Gastroesophageal sphincter (tissue), 4 donors: ENCODE measurements at places on chromosomes 16 and 17.

DNA sequence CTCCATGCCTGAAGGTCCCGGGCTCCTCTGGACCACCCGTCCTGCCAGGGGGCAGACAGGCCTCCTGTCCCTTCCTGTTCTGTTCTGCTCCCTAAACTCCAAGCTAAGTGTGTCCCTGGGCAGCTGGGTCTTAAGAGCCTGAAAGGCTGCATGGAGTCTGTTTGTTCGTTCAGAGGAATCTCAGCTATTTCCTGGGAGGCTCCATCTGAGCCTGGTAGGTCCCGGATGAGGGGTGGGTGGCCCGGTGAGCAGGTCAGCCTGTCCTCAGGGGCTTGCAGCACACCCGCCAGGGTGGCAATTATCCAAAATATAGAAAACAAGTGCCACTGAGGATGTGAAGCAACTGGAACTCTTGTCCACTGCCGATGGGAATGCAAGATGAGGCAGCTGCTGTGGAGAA lies 12.6 kb downstream of the ACTG1 start:
- ATAC-seq, result no peak

DNA sequence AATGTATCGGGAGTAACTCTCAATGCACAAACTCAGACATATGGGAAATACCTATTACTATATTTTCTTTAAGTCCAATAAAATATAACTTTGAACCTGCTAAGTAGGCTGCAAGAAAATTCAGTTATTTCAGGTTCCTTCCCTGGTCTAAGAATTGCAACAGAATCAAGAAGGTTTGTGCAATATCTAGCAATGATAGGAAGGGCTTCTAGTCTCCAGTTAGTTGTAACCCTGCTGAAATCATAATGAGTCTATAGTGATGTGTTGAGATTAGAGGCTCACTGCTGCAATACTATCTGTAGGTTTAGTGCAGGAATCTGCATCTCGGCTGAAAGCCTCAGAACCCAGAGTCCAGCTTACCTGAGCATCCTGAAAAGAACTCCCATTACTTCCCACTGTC lies 110.5 kb downstream of the PMP22 start:
- no peak for ATAC-seq

DNA sequence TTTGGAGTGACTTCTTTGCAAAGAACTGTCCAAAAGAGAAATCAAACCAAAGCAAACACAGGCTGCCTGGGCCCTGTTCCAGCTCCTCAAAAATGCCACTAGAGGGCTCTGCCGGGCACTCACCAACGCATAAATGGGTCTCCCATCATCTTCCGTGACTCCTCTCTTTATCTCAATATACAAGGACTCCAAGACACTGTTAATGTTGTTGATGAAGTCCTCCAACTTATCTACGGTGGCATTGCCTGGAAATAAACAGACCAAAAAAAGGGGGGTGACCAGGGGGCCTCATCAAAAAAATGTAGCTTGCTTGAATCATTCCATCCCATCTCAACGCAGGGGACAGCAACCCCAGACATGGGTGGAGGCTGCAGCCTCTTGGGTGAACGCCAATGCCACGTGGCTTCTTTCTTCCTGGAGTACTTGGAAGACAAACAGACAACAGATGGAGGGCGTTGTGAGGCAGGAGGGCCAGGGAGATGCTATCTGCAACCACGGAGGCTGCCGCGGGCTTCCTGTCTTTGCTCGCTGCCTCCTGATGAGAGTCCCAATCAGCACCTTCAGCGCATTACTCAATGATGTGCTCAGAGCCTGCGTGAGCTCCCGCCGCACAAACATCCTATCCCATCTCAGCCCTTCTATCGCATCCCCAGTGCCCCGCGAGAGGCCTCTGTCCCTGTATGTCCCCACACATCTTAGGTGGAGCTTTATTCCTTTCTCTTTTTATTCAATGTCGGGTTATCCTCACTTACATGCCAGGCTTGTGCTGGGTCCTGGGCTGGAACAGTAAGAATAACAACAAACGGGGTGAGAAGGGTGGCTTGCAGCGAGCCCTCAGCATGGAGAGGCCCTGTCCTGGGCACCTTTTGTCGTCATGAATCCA lies 32.0 kb downstream of the KDM8 start:
- peak; percentile 84 for ATAC-seq

GRCh38 chr17:48539177-48539576 lies 5.7 kb downstream of the HOXB2 start:
- ATAC-seq, result no peak

GRCh38 chr17:10735821-10736220 lies 6.0 kb upstream of the TMEM220 start:
- ATAC-seq, result no peak

DNA sequence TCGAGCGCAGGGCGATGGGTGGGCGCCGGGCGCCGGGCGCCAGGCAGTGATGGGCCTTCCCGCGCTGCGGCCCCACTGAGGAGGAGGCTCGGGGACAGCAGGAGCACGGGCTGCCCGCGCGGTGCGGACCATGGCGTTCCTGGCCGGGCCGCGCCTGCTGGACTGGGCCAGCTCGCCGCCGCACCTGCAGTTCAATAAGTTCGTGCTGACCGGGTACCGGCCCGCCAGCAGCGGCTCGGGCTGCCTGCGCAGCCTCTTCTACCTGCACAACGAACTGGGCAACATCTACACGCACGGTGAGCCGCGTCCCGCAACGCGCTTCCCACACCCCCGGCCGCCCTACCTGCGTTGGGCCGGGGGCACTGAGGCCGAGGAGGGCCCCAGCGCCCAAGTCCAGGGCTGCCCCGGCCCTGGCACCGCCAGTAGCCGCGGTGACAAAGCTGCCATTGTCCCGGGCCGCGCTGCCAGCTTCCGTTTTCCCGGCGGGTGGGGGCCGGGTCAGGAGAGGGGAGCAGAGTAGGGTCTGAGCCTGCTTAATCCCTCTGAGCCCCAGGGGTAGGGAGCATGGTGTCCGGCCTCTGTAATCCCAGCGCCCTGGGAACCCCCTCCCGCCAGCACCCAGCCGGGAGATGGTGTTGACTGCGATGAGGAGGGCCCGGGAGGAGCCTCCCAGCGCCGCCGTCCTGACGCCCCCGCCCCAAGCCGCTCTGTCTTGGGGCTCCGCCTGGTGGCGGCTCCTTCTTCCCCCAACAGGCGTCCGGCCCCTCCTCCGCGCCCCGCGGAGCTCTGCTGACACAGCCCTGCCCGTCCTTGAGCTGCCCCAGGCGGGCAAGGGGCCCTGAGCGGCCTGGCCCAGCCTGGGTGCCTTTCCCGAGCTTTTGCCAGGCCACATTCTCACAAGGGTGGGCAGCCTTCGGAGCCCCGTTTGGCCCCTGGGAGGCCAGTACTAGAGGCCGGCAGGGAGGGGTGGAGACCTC lies 685 bp downstream of the PAQR4 start:
- peak; percentile 27 for ATAC-seq

- no peak for ATAC-seq
Measured at GRCh38 chr16:22188267-22188594, 17.8 kb upstream of the EEF2K start.

DNA sequence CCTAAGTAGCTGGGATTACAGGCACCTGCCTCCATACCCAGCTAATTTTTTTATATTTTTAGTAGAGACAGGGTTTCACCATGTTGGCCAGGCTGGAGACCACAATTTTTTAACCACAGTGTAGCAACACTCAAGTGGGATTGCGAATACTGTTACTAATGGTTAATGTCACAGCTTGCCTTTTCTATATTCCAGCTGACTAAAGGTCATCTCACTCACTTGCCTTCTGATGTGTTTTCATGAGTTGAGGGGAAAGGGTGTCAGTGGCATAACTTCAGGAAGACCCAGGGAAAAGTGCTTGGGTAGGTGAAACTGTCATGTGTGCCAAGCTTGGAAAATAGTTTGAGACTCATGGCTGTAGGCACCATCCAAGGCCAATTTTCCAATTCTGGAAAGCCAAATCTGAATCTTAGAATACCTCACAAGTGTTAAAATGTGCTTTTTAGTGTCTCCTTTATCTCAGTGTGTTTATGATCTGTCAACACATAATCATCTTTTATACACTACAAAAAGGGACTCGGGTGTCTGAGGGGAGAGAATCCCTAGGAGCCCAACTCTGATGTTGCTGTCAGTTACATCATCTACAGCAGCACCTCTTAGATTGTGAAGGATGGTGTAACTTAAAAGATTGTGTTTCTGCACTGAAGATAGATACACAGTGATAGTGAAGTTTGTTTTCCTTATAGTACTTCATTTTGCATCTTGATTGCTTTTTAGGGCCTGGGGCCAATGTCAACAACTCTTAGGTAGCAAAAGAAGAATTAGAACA lies 27.1 kb downstream of the OGFOD1 start:
- no peak for ATAC-seq

DNA sequence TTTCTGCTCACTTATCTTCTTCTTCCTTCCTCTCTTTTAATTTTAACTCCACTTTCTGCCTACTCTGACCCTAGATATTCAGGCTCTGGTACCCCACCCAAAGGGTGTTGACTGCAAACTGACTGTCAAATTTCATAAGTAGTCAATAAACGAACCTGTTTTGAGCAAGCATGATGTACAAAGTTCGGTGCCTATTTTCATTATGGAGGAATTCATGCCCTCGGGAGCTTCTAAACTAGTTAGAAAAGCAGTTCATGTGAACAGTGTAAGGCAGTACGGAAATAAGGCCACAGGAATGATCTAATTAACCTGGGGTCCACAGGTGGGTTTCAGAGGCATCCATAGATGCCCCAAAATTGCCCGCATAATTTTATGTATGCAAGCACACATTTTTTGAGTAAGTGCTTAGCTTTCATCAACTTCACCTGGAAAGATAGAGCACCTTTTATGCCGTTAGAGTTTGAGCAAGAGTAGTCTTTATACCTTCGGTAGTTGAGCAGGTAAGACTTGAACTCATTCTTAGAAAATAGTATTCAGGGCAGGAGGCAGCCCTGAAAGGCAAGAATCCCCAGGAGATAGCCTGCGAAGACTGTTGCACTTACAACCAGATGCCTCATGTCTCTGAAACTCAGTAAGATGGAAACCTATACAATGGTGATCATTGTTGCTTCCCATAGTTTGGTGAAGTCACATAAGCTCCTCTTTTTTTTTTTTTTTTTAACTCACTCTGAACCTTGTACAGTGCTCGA lies 36.6 kb upstream of the TBX2 start:
- no peak for ATAC-seq

DNA sequence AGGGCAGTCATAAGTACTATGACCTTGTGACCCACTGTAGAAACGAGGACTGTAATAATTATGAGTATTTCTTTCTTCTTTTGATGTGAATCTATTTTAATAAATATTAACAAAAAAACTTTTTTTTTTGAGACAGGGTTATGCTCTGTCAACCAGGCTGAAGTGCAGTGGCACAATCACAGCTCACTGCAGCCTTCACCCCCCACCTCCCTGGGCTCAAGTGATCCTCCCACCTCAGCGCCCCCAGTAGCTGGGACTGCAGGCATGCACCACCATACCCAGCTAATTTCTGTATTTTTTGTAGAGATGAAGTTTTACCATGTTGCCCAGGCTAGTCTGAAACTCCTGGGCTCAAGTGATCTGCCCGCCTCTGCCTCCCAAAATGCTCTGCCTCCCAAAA lies 32.6 kb downstream of the SCPEP1 start:
- no peak for ATAC-seq

DNA sequence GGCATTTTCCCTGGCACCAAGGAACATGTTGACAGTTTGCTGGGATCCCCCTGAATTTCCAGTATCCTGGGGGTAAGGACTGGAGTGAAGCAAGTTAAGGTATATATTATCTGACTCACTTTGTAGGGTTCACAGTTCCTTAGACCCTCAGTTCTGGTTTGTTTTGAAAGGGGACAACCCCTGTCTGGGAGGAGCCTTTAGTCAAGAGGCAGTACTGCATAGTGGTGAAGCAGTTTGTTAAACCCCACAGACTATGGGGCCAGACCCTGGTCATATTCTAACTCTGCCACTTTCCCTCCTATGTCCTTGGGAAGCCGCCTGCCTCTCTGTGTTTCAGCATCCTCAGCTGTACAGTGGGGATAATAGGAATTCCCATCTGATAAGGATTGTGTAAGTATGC lies 145.5 kb upstream of the ZFHX3 start:
- no peak for ATAC-seq

- ATAC-seq, result no peak
Measured at GRCh38 chr17:12671906-12672305, 6.2 kb downstream of the MYOCD start.

GRCh38 chr16:78060809-78061208 lies 38.5 kb downstream of the CLEC3A start:
- no peak for ATAC-seq

DNA sequence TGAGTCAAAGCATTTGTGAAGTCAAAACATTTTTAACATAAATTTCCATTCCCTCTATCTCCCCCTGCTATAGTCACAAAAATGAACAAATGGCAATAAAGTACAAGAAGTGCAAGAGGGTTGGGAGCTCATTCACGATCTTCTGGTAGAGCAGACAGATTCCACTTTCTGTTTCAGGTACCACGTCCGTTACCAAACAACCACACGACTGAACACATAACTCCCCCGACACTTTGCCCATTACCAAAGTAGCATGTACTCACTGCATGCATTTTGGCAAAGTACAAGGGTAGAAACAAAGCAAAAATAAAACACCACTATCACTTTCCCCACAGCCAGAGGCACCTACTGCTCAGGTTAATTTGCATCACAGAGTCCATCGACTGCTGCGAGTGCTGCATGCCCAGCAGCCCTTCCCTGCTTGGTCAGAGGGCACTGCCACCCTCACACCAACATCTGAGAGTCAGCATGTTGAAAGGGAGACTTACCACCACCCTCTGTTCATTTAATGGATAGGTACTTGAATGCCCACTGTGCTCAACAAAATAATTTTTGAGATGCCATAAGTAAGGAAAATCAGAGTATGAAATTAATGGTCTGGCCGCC lies 150.3 kb upstream of the AXIN2 start:
- ATAC-seq, result no peak

- peak; percentile 76 for ATAC-seq
Measured at GRCh38 chr17:55452139-55452790, 30.6 kb upstream of the MMD start.

- no peak for ATAC-seq
Measured at GRCh38 chr17:68624381-68624780, 23.2 kb upstream of the FAM20A start.

DNA sequence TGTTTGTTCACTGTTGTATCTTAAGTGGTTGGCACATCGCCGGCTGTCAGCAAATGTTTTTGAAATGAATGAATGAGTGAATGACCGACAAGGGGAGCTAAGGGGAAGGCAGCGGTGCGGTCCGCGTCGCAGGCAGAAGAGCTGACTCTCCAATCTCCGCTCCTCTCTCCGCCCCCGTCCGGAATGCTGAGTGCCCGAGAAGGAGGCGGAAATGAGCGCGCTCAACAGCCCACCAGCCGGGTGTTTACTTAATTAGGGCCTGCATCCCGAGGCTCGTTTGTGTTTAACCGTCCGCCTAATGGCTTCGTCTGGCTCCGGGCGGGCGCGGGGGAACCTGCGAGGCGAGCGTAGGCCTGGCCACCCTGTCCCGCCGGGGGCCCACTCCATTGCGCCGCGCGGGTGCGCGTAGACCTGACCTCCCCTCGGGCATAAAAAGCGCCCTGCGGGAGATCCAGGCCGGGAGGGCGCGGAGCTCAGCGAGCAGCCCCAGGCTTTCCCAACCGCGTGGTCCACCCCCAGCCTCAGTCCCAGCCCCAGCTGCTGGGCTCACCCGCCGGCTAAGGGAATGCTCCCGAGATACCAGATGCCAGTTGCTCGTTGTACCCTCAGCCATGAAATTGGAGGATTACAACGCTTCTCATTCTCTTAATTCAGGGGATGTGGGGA lies 2.5 kb upstream of the CDH3 start:
- ATAC-seq, result no peak

GRCh38 chr17:77124192-77124889 lies 16.4 kb upstream of the SEC14L1 start:
- ATAC-seq, result peak; percentile 47

- ATAC-seq, result no peak
Measured at GRCh38 chr17:17985555-17985954, 12.9 kb downstream of the DRC3 start.

- ATAC-seq, result no peak
Measured at GRCh38 chr17:55988861-55989260, 164.4 kb upstream of the ANKFN1 start.
